Myometrial cell (primary cell): ENCODE measurements at places on chromosomes 12 and 14. TPM values are rescaled to one million over a fixed set of nuclear protein-coding genes. Genes with fewer than 3 reads are reported as not detected.

RPS29 gene
- total RNA-seq: 6,404 and 13,056 TPM in 2 replicates

IL26 gene
- not detected in 2 replicates for total RNA-seq

OLR1 gene
- total RNA-seq: 36.9 and 40.1 TPM in 2 replicates

FOXN4 gene
- total RNA-seq: not detected in 2 replicates

IL22 gene
- total RNA-seq: not detected in 2 replicates

PLD4 gene
- total RNA-seq: not detected in 2 replicates

KRT3 gene
- not detected in 2 replicates for total RNA-seq

ESPL1 gene
- 7.2 and 8.2 TPM in 2 replicates for total RNA-seq

CHD8 gene
- 34.0 and 38.8 TPM in 2 replicates for total RNA-seq

SLC25A47 gene
- total RNA-seq: not detected in 2 replicates

HCAR1 gene
- 3.2 and 3.4 TPM in 2 replicates for total RNA-seq

ADGRD1 gene
- total RNA-seq: not detected in 2 replicates

PLEKHG7 gene
- total RNA-seq: not detected in 2 replicates

LRIG3 gene
- total RNA-seq: 9.8 and 10.5 TPM in 2 replicates

TAS2R10 gene
- not detected in 2 replicates for total RNA-seq

FBXO33 gene
- 8.4 and 9.7 TPM in 2 replicates for total RNA-seq

STAB2 gene
- total RNA-seq: not detected in 2 replicates

SRRM4 gene
- not detected in 2 replicates for total RNA-seq

RIPK3 gene
- not detected in 2 replicates for total RNA-seq

HELB gene
- 1.6 and 6.6 TPM in 2 replicates for total RNA-seq

HOXC9 gene
- total RNA-seq: 2.0 and 7.6 TPM in 2 replicates

ITPR2 gene
- 8.1 and 11.5 TPM in 2 replicates for total RNA-seq

TMCC3 gene
- 0.86 and 2.3 TPM in 2 replicates for total RNA-seq
